NCI-H446 (cell line): ENCODE measurements at places on chromosomes 2 and 18.

DNA sequence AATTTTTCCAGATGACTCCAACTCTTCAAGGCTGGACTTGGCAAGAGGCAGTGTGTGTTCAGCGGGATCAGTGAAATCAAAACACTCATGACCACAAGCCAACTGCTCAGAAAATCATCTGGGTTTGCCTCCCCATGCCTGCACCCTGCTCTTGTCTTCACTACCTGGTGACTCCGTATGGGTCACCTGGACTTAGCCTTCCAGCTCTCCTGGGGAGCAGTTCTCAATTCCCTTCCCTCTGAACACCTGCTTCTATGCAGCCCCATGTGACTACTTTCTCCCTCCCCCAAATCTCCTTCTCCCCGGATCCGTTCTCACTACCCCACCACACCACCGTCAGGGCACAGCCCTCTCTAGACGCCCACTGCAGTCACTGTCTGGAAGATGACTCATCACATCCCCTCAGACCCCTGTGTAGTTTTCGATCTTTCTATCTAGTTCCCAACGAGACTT is 130.2 kb upstream of the ID2 start:
- DNase-seq, result no peak

DNA sequence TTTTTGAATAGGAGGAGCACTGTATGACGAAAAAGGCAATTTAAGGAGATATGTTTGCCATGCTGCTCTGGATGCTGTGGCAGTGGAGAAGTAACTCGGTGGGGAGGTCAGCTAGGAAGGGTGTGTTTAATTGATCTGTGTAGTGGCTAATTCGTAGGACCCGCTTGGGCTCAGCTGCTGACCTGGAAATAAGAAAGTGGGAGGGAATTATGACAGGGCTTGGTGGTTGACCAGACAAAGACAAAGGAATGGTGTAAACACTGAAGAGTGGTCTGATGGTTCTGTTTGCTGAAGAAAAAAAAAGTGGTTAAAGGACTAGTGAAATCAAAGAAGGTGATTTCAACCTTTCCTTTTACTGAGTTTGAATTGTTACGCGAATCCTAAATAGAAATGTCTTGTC is 146.0 kb downstream of the MAP4K4 start:
- DNase-seq, result no peak

DNA sequence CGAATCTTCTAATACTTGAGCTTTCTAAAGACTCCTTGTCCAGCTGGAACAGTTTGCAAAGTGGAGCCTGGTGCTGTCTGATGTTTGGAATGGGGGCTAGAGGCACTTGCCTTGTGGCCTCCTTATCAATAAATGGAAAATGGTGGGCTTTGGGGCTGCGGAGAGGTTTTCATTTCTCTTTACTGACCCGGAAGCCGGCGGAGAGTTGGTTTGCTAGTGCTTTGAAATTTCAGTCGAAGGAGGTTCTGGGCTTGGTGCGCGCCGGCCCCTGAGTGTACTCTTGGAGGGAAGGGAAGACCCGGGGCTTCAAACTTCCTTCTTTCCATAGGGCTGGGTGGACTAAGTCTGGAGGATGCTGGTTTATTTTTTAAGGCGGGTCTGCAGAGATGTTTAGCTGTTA is 714 bp downstream of the RPIA start:
- DNase-seq, result peak; percentile 19

DNA sequence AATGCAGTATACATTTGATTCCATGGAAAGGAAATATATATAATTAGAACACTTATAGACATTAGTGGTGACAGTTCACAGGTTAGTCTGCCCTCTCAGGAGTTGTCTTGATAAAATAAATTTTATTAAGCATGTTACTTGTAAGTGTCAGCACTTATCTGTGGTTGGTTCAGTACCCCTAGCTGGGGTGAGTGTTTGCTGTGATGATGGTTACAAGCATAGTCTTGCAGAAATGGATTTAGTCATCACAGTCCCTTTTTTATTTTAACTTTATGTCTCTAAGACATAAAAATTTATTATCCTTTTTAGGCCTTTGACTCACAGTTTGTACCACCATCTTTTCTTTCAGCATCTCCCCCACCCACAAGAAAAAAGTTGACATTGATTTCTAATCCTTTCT is 52.1 kb downstream of the NCK2 start:
- DNase-seq, result no peak

GRCh38 chr2:102826904-102827303 is 65.1 kb downstream of the TMEM182 start:
- peak; percentile 88 for DNase-seq

- no peak for DNase-seq
Observed at GRCh38 chr2:8737571-8738175, 55.8 kb downstream of the ID2 start.

DNA sequence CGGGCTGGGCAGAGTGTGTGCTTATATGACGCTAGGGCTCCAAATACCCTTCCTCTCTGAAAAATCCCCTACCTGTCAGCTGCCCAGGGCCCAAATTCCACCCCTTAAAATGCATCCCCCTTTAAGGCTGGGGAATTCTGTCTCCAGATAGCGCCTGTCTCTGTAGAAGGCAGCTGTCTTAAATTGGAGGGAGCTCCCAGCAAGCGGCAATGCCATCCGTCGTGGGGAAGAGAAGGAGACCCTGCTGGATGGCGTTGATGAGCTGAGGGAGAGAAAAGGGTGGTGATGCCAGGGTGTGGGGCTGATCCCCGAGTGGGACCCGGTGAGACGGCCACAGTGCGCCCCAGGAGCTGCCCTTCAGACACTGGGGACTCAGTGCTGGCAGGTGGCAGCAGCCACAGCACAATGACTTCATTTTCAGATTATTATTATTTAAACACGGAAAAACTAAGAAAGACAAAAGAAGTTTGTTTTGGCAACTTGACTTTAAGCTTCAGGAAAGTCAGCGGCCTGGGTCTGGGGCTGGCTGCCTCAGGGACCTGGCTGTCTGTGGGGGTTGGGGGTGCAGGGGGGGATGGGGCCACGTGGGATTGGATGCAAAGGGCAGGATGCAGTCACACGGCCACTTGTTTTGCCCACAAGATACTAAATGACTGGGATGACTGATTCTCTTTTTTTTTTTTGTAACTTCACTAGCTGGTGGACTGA is 152.8 kb downstream of the TFCP2L1 start:
- no peak for DNase-seq

- no peak for DNase-seq
Observed at GRCh38 chr2:164898475-164898874, 56.9 kb downstream of the SLC38A11 start.
